ENCODE measurements at places on chromosomes 7 and 10. TPM values are rescaled to one million over a fixed set of nuclear protein-coding genes. Genes with fewer than 3 reads are reported as not detected.

The MYL7 gene
- total RNA-seq, result not detected

The PODXL gene
- total RNA-seq, result 18.6 TPM

- no peaks in the 10 kb centered on the region for H3K36me3 ChIP-seq
- no peak overlapping the region for H3K4me3 ChIP-seq
- DNase-seq, result no peak
- H3K27me3 ChIP-seq, result no peaks in the 10 kb centered on the region
- H3K4me1 ChIP-seq, result peaks cover 6% of the 10 kb centered on the region
- no peak overlapping the region for H3K27ac ChIP-seq
These were observed 24.6 kb upstream of the LIMK1 start for GRCh38 chr7:74059037-74059436.

- H3K27me3 ChIP-seq, result no peaks in the 10 kb centered on the region
- no peak overlapping the region for H3K27ac ChIP-seq
- no peaks in the 10 kb centered on the region for H3K4me1 ChIP-seq
- DNase-seq, result no peak
- no peaks in the 10 kb centered on the region for H3K36me3 ChIP-seq
- H3K4me3 ChIP-seq, result no peak overlapping the region
These were observed 4.8 kb downstream of the PON1 start for GRCh38 chr7:95319570-95319969.

Data from spleen (tissue), 13 donors.